NAMALWA (cell line): ENCODE measurements at places on chromosomes 6 and 20.

DNA sequence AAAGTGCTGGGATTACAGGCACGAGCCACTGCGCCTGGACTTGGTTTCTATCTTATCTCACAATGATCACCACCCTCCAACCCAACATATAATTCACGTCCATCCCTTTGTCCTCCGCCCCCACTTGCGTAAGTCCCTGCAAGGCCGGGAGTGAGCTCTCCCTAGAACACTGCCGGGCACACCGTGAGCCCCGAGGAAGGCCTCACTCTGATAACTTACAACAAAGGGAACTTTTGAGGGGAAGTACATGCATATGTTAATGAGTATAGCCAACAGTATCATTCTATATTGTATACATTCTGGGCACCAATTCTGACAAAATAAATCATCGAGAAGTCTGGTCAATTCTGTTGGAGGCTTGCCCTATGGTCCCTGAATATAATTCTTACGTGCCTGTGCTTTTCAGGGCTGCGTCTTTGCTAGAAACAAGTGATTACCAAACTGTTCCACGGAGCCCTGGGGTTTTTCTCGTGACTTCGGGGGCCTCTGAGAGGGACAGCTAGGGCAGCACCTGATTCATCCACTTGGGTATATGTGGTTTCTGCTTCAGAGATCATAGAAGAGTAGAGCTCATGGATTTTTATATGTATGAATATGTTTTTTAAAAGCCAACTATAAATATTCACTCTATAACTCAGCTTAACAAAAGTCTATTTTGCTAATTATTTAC, 469.8 kb upstream of the AGPAT4 start:
- no peak for DNase-seq

DNA sequence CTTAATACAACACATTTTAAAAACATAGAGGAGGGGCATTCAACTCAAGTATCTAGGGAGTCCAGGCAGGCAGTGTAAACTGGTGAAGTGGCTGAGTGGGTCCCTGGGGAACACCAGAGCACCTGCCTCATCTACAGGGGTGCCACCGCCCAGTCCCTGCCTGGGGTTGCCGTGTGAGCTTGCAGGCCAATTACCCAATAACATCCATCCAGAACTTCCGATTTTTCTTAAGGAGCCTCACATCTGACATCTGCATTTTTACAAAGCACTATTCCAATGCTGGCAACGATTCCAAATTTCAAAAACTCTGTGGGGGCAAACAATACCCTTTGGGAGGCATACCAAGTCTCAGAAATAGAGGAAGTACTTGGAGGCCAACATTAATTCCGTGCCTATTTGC, 288.4 kb upstream of the TSHZ2 start:
- no peak for DNase-seq

GRCh38 chr6:107715550-107716321, 108.4 kb downstream of the SCML4 start:
- DNase-seq, result no peak

- no peak for DNase-seq
These were observed 15.8 kb upstream of the MAFB start for GRCh38 chr20:40704828-40705227.

DNA sequence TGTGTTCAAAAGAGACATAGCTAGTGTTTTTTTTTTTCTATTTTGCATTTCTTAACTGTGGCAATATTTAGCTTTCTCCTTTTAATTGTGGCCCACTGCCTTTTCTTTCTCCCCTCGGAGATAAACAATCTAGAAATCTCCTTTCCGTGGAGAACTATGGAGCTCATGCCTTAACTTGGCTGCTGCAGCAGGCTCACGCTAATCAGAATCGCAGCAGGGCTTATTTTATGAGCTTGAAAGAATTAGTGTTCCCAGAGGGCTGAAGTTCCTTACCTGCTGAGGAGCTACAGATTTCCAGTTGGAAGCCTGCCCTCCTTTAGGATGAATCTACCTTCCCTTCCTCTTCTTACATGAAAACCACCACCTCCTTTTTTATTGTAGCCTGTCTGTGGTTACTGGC, 35.6 kb downstream of the CTNNBL1 start:
- no peak for DNase-seq

DNA sequence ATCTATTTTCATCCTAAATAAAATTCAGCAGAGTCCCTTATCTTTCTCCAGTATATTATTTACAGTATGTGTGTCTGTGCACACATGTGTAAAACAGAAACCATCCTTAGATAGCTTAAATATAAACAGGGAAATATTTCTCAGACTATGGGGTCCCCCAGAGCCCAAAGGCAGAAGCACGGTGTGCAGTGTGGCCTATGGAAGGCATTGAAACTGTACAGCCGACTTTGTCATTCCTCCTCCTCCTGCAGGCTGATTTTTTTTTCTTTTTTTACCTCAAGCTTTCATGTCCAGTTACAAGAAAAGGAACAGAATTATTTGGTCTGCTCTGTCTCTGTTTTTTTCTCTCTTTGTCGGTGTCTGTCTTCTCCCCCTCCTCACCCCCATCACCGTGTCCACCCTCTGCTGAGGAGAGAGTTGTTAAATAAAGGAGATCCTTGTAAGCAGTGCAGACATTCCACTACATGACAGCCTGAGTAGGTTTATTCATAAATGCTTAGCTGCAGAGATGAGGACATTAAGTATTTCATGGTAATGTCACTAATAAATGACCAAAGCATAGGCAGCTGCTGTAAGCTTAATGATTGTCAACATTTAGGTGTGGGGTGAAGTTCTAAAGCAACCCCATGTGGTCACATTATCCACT, 31.8 kb upstream of the SLC35D3 start:
- DNase-seq, result no peak

DNA sequence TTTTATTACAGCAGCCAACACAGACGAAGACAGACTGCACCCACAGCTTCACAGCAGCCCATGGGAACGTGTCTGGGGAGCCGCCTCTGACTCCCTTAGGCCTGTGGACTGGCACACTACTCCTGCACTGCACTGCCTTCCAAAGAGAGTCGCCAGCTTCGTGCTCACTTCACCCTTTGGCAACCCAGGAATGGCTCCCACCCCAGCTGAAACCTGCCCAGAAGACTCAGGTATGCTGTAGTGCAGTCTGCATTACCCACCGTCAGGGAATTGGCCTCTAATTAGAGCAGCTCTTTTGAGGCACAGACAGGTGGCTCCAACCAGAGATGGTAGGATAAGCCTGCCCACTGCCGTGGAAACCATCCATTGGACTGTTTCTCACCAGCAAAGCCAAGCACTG, 39.9 kb upstream of the FRMD1 start:
- DNase-seq, result no peak
